Thoracic aorta (tissue), 2 donors: ENCODE measurements at places on chromosomes 16 and 17.

DNA sequence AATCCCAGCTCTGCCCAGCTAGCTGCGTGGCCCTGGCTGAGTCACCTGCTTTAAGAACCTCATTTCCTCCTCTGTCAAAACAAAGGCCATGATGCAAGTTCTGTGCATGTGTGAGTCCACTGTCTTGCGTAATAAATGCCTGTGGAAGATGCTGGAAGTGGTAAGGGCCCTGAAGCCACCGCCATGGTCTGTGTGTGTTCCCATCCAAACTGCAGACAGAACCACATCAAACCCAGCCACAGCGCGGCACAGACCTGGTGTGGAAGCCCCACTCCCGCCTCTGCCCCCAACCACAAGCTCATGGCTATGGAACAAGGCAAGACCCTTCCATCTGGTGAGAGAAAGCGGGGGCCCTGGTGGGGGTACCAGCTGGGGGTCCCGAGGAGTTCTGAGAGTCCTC, 26.0 kb downstream of the NECAB2 start:
- no peak overlapping the region for H3K4me3 ChIP-seq
- no peaks in the 10 kb centered on the region for H3K4me1 ChIP-seq
- H3K27me3 ChIP-seq, result no peaks in the 10 kb centered on the region
- DNase-seq, result no peak
- H3K27ac ChIP-seq, result no peak overlapping the region
- no peaks in the 10 kb centered on the region for H3K36me3 ChIP-seq

DNA sequence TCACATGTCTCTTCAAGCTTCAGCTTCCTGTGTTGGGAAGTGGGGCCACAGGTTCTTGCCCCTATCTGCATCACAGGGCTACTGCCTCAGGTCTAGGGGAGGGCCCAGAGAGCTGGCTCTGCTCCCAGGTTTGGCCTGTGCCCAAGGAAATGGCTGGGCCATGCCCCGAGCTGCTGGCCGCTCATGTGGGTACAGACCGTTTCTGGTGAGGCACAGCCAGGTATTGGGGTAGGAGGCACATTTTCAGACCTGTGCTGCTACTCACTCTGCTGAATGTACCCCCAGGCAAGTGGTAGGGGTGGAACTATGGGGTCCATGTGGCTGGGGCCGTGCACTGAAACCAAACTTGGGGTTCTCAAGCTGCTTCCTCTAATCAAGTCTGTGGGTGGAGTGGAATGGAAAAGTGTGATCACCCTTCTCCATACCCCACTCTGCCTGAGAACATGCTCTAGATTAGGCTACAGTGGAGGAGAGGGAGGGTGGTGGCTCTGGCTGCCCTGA, 4.6 kb downstream of the GAS2L2 start:
- DNase-seq, result no peak
- H3K36me3 ChIP-seq, result no peaks in the 10 kb centered on the region
- H3K4me1 ChIP-seq, result peaks cover 15% of the 10 kb centered on the region
- no peak overlapping the region for H3K4me3 ChIP-seq
- H3K27me3 ChIP-seq, result peaks cover 6% of the 10 kb centered on the region

GRCh38 chr16:55133654-55134053, 190.3 kb upstream of the IRX6 start:
- no peak overlapping the region for H3K4me3 ChIP-seq
- no peaks in the 10 kb centered on the region for H3K36me3 ChIP-seq
- H3K4me1 ChIP-seq, result no peaks in the 10 kb centered on the region
- no peaks in the 10 kb centered on the region for H3K27me3 ChIP-seq

GRCh38 chr16:58960484-58960883, 226.4 kb upstream of the GOT2 start:
- no peak overlapping the region for H3K27ac ChIP-seq
- DNase-seq, result no peak
- no peaks in the 10 kb centered on the region for H3K36me3 ChIP-seq
- no peak overlapping the region for H3K4me3 ChIP-seq

DNA sequence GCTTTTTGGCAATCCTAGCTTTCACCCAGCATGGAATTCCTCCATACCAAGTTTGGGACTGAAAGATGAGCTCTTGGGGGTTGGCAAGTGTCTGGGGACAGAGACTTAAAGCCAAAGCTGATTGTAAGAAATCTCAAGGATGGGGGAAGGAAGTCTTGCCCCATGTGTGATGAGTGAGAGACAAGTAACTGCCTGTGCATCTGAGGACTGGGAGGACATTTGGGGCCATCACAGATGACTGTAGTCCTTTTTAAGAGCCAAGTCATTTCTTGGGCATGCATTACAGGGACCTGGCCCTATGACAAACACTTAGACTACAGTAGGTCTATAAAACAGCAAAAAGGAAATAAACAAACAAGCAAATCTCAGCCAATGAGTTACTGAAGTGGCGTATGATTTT, 36.3 kb upstream of the CCL2 start:
- DNase-seq, result no peak
- no peaks in the 10 kb centered on the region for H3K4me1 ChIP-seq
- H3K36me3 ChIP-seq, result no peaks in the 10 kb centered on the region
- no peak overlapping the region for H3K27ac ChIP-seq

GRCh38 chr16:85577899-85578598, 35.1 kb upstream of the GSE1 start:
- H3K4me3 ChIP-seq, result no peak overlapping the region
- H3K36me3 ChIP-seq, result no peaks in the 10 kb centered on the region
- no peak for DNase-seq
- no peak overlapping the region for H3K27ac ChIP-seq
- H3K27me3 ChIP-seq, result no peaks in the 10 kb centered on the region

GRCh38 chr16:8764525-8765250, 32.8 kb downstream of the TMEM186 start:
- H3K36me3 ChIP-seq, result peaks cover 7% of the 10 kb centered on the region
- no peaks in the 10 kb centered on the region for H3K4me1 ChIP-seq
- DNase-seq, result no peak
- no peak overlapping the region for H3K27ac ChIP-seq
- H3K27me3 ChIP-seq, result no peaks in the 10 kb centered on the region

GRCh38 chr16:57948027-57948426, 22.9 kb downstream of the CNGB1 start:
- no peak for DNase-seq
- no peak overlapping the region for H3K4me3 ChIP-seq
- no peaks in the 10 kb centered on the region for H3K27me3 ChIP-seq
- H3K4me1 ChIP-seq, result no peaks in the 10 kb centered on the region

GRCh38 chr16:57952909-57953308, 18.0 kb downstream of the CNGB1 start:
- H3K27me3 ChIP-seq, result no peaks in the 10 kb centered on the region
- H3K4me3 ChIP-seq, result no peak overlapping the region
- DNase-seq, result no peak
- no peak overlapping the region for H3K27ac ChIP-seq
- no peaks in the 10 kb centered on the region for H3K4me1 ChIP-seq

GRCh38 chr17:436571-436970, 84.0 kb upstream of the RPH3AL start:
- H3K4me1 ChIP-seq, result no peaks in the 10 kb centered on the region
- DNase-seq, result no peak
- no peak overlapping the region for H3K27ac ChIP-seq
- H3K36me3 ChIP-seq, result no peaks in the 10 kb centered on the region

GRCh38 chr17:70292366-70292765, 123.0 kb downstream of the KCNJ2 start:
- no peak overlapping the region for H3K27ac ChIP-seq
- H3K4me1 ChIP-seq, result no peaks in the 10 kb centered on the region
- H3K4me3 ChIP-seq, result no peak overlapping the region
- H3K27me3 ChIP-seq, result no peaks in the 10 kb centered on the region
- H3K36me3 ChIP-seq, result no peaks in the 10 kb centered on the region

GRCh38 chr17:31413081-31413799, 21.8 kb downstream of the RAB11FIP4 start:
- H3K27me3 ChIP-seq, result no peaks in the 10 kb centered on the region
- DNase-seq, result no peak
